A549 treated with Hydrocortisone at 1 μM for 4 hours (cell line): ENCODE measurements at places on chromosomes 7 and 10. TPM values are rescaled to one million over a fixed set of nuclear protein-coding genes. Genes with fewer than 3 reads are reported as not detected.

The EN2 gene
- total RNA-seq, result 0.68 to 0.97 TPM (median 0.83 TPM) in 5 replicates

The CTTNBP2 gene
- total RNA-seq, result 0.18 to 0.54 TPM (median 0.40 TPM) in 5 replicates

The TAX1BP1 gene
- total RNA-seq, result 65.1 to 105 TPM (median 75.4 TPM) in 5 replicates

The ADAMTS14 gene
- total RNA-seq, result 0.12 to 0.24 TPM (median 0.16 TPM) in 5 replicates

The TMEM176B gene
- total RNA-seq, result 0.10 to 0.17 TPM (median 0.13 TPM) in 3 of 5 replicates, not detected in the others

The PRSS58 gene
- total RNA-seq, result not detected in 5 replicates

The AQP1 gene
- 0.37 to 0.52 TPM (median 0.45 TPM) in 5 replicates for total RNA-seq

The TMEM213 gene
- total RNA-seq, result not detected in 5 replicates

The IFIT1B gene
- not detected in 5 replicates for total RNA-seq

The WIPF3 gene
- 0.43 to 0.59 TPM (median 0.51 TPM) in 5 replicates for total RNA-seq

The MEPCE gene
- 41.5 to 47.6 TPM (median 43.3 TPM) in 5 replicates for total RNA-seq
